ENCODE measurements at places on chromosomes 3 and 15.

DNA sequence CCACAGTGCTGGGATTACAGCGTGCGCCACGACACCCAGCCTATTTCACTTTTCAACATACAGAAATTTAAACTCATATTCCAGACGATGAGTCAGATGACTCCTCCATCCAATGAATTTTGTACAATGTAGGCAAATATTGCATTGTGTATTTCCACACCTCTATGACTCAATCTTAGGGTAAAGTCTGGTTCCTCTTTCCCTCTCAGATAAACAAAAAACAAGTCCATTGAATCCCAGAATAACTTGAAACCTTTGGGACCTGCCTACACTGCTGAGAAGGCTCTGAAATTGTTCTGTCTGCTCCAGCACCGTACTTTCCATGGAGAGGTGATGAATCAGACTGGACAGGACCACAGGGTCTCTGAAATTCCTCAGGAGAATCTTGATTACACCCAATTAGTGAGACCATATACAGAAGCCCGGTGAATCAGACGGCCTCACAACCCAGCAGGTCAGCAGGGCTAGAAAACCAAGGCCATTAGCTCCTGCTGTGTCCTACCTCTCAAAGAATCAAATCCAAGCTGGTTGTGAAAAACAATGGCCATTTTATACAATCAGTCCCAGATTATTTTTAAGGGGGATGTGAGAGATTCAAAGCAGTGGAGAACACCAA, 112.6 kb downstream of the ERC2 start:
- no peak for DNase-seq

DNA sequence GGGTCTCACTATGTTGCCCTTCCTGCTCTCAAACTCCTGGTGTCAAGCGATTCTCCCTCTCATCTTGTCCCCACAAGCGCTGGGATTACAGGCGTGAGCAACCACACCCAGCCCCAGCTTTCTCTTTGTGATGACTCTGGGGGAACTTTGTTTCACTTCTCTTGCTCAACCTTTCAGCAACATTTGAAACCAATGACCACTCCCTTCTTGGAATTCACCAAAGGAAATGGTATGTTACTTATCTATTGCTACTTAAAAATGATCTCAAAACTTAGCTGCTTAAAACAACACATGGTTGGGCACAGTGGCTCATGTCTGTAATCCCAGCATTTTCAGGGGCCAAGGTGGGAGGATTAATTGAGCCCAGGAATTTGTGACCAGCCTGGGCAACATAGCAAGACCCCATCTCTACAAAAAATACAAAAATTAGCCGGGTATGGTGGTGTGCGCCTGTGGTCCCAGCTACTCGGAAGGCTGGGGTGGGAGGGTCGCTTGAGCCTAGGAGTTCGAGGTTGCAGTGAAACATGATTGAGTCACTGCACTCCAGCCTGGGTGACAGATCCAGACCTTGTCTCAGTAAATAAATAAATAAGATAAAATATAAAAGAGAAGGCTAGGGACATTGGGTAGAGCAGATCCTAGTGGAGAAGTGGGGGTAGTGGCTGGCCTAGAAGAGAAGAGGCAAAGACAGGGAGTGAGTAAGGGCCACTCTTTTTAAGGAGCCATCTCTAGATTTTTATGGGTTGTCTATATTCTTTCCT, 10.3 kb upstream of the COPG1 start:
- no peak for DNase-seq

GRCh38 chr3:160006282-160007163, 17.9 kb downstream of the IL12A start:
- DNase-seq: peak; percentile 68

GRCh38 chr3:162770551-162770950, 1273.9 kb downstream of the OTOL1 start:
- DNase-seq: peak; percentile 2

DNA sequence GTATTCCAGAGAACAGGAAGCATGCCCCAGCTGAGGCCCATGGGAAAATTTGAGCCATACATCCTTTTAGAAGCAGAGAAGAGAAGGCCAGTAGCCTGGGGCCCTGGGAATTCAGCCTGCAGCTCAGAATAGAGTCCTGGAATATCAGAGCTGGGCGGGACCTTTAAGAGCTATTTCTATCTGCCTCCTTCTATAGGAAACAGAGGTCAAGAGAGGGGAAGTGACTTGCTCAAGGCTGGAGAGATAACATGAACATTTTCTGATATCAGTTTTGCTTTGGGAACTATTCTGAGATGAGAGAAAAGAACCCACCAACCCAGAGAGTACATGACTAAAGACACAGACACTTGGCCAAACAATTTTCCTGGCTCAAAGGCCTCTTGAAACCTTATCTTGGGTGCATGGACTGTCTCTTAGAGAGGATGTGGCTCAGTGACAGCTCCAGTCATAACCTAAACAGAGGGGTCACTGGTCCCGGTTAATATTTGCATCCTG, 26.0 kb downstream of the MASP1 start:
- no peak for DNase-seq

DNA sequence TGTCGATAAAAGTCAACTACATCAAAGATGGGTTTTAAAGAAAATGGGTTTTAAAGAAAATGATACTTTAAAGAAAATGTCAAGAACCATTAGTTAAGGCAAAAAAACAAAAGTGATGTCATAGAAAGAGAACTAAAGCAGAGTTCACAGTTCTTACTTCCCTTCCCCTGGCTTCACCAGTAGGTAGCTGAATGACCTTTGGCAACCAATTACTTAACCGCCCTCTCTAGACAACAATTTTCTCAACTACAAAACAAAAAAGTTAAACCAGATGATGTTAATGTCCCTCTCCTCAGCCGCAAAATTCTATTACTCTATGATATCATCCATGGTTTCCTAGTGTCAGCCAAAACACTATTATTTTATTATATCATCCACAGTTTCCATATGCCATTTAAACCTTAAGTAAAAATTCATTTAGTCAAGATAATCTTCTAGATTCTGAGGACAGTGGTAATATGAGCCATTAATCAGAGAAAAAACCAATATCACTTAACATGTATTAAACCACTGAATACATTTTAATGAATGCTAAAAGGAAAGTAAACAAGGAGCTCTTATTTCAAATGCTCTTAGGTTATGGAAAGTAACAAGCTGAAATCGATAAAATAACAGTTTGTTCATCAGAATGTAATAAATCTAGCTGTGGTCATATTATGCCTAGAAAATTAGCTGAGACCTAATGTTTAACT, 13.1 kb downstream of the RYK start:
- no peak for DNase-seq

DNA sequence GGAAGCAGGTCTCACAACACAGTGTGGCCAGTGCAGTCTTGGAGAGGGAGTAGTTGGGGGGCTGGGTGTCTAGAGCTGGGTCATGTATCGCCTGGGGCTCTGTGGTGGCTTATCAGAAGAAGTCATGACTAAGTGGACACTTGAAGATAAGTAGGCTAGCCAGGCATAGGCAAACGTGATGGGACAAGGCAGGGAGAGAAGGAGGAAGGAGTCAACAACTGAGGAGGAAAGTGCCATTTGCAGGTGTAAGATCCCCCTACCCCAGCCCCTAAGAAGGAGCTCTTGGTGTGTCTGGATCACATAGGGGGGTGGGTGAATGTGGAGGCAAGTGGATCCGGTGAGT, 352.3 kb downstream of the LRTM1 start:
- no peak for DNase-seq

GRCh38 chr3:117010318-117010717, 300.7 kb downstream of the TUSC7 start:
- no peak for DNase-seq

DNA sequence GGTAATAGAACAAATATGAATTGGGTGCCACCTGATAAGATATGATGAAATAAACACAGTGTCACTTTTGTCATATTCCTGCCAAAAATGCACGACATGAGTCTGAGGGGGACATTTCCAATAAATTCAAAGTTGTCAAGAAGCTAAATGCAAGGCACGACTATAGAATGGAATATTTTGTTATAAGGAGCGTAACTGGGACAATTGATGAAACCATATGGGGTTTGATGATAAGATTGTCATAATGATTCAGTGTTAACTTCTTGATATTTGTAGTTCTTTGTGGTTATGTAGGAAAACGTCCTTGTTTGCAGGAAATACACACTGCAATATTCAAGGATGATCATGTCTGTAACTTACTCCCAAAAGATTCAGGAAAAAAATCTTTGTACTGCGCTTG, 163.3 kb downstream of the MEX3B start:
- DNase-seq: no peak

GRCh38 chr3:72245183-72245811, 460.3 kb upstream of the PROK2 start:
- no peak for DNase-seq

DNA sequence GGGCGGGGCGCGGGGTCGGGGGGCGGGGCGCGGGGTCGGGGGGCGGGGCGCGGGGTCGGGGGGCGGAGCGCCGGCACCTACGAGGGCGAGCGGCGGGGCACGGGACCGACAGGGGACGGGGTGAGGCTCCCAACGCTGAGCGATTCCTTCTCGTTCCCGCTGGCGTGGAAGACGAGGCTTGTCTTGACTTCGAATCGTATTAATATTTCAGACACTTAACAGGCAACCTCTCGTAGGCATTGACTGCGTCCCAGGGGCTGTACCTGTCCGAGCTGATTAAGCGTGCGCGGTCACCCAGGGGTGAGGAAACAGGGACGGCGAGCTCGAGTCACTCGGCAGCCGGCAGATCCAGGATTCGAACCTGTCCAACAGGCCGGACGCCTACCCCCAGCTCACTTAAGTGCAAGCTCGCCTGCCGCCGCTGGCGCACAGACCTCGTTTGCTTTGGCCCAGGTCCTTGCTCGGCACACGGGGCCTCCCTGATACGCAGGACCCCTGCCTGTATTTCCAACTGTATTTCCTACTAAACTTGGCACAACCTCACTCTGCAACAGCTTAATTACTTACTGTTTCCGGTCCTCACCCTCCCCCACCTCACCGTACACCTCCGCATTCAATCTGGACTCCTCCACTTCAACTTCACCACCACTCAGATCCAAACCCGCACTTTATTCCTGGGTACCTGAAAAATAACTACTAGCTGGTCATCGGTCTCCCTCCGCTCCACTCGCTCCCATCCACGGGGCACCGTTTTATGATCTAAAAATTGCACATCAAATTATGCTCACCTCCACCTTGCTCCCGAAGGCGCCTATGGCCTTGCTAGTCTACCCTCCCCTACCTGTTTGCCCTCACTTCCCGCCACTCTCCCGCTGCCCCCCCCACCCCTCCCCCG, 722 bp upstream of the ZXDC start:
- peak; percentile 14 for DNase-seq

DNA sequence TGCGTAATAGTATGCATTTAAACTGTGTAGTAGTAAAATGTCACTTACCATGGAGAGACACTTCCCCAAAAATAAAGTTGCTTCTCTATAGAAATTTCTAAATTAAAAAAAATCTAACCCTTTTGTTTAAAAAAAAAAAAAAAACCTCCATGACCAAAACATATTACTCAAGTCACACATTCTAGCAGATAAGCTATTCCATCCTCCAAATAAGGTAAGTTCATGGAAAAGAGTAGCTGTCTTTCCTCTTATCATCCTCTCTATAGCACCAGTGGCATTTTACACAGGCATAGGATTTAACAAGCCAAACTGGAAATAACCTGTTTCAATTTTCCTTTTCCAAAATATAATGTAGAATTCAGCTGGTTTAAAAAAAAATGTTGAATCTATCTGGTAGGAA, 57.4 kb downstream of the LRRFIP2 start:
- no peak for DNase-seq

GRCh38 chr15:49625460-49626036, 4.7 kb downstream of the DTWD1 start:
- no peak for DNase-seq

- no peak for DNase-seq
Observed at GRCh38 chr3:138426211-138426610, 8.2 kb upstream of the ESYT3 start.

- no peak for DNase-seq
Observed at GRCh38 chr3:128382221-128382807, 84.4 kb downstream of the DNAJB8 start.

GRCh38 chr3:54849360-54849759, 78.5 kb downstream of the LRTM1 start:
- no peak for DNase-seq

DNA sequence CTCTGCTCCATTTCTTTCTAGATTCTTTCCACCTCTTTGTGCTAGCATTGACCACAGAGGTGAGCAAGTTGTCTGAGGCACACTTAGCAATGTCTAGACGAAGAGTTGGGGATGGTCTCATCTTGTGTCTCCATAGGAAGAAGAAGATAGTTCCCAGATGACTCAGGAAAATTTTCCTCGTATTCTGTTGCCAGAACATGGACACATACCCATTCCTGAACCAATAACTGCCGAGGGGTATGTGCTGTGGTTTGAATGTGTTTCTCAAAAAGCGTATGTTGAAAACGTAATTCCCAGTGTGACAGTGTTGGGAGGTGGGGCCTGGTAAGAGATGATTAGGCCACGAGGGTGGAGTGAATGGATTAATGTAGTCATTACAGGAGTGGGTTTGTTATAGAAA, 107.5 kb upstream of the GALNT15 start:
- peak; percentile 99 for DNase-seq

DNA sequence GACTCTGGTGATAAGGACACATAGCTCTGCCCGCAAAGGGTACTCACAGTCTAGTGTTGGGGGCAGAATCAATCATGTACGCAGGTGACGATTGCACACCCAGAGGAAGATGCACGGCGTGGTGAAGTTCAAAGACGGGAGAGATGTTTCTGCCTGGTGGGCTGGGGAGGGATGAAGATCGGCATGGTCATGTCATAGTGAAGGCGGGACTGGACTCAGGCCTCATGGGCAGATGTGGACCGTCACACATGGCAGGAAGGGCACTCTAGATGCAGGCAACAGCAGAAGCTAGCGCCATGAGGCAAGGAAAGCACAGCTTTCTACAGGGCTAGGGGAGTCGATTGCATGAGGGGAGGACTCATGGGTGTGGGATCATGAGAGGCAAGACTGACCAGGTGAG, 240.6 kb downstream of the OPA1 start:
- DNase-seq: no peak

DNA sequence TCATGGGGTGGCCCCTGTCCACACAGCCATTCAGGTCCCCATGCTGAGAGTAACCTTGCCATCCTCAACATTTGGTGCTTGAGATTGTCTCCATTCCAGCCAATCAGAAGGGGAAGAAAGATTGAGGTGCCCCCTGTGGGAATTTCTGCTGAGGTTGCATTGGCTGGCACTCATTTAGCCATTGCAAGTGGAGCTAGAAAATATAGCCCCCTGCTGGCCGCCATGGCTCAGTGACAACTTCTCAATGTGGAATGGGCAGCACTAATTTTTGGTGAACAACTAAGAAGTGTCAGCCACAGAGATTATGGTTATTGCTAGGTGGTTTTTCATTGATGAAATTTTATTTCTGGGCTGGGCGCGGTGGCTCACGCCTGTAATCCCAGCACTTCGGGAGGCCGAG, 22.0 kb downstream of the COL6A6 start:
- peak; percentile 44 for DNase-seq

DNA sequence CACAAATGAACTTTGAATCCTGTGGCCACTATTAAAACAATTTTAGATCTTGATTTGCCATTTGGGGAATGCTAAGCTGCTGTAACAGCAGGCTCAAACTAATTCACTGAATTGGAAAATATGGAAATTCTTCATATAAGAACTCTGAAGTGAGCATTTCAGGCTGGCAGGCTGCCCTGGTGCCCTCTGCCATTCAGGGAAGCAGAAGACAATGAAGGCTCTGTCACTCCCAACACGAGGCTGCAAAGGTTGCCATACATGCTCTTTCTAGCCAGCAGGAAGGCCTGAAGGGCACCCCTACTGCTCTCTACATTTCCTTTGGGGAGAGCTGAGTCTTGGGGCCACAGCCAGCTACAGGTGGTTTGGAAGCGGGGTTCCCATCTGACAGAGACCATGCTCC, 88.0 kb downstream of the GABRG3 start:
- DNase-seq: no peak

GRCh38 chr3:62035402-62036057, 337.8 kb downstream of the FEZF2 start:
- DNase-seq: no peak

- no peak for DNase-seq
Observed at GRCh38 chr3:122146466-122146865, 37.0 kb upstream of the CASR start.
